Panc1 (cell line): ENCODE measurements at places on chromosomes 4 and X. TPM values are rescaled to one million over a fixed set of nuclear protein-coding genes. Genes with fewer than 3 reads are reported as not detected.

Gene ZFP42
- total RNA-seq: 0.05 TPM

Gene ATOH1
- total RNA-seq: not detected

DNA sequence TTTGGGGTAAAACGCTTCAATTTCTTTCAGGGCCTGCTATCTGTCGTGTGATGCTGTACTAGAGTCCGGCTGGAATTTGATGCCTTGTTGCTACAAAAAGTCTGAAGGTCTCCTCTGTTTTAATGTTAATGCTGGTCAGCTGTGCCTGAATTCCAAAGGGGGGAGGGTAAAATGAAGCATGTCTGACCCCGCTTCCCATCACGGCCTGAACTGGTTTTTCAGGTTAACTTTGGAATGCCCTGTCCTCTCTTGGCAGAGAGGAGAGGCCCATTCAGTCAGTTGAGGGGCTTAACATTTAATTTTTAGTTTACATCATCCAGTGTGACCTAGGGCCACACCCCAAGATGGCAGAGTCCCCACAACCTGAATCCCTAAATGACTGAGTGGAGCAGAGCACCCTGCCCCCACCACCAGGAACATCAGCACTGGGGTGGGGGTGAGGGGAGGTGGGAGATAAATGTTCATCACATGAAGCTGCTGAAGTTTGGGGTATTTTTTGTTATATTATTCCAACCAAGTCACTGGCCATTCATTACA lies 47.9 kb upstream of the GPR78 start:
- no peaks in the 10 kb centered on the region for H3K36me3 ChIP-seq
- H3K4me3 ChIP-seq: no peak overlapping the region
- DNase-seq: no peak
- no peak overlapping the region for H3K27ac ChIP-seq
- H3K4me1 ChIP-seq: no peaks in the 10 kb centered on the region

- H3K27me3 ChIP-seq: no peaks in the 10 kb centered on the region
- H3K27ac ChIP-seq: no peak overlapping the region
- no peak overlapping the region for H3K4me3 ChIP-seq
- no peaks in the 10 kb centered on the region for H3K36me3 ChIP-seq
Measured at GRCh38 chr4:185945906-185946305, 123.0 kb upstream of the TLR3 start.

Gene SSX3
- not detected for total RNA-seq

Gene CYSLTR1
- total RNA-seq: not detected

GRCh38 chr4:28388471-28388870 lies 1527.8 kb downstream of the STIM2 start:
- H3K4me3 ChIP-seq: no peak overlapping the region
- no peak overlapping the region for H3K27ac ChIP-seq
- no peaks in the 10 kb centered on the region for H3K4me1 ChIP-seq

Gene UGT8
- total RNA-seq: 2.1 TPM

DNA sequence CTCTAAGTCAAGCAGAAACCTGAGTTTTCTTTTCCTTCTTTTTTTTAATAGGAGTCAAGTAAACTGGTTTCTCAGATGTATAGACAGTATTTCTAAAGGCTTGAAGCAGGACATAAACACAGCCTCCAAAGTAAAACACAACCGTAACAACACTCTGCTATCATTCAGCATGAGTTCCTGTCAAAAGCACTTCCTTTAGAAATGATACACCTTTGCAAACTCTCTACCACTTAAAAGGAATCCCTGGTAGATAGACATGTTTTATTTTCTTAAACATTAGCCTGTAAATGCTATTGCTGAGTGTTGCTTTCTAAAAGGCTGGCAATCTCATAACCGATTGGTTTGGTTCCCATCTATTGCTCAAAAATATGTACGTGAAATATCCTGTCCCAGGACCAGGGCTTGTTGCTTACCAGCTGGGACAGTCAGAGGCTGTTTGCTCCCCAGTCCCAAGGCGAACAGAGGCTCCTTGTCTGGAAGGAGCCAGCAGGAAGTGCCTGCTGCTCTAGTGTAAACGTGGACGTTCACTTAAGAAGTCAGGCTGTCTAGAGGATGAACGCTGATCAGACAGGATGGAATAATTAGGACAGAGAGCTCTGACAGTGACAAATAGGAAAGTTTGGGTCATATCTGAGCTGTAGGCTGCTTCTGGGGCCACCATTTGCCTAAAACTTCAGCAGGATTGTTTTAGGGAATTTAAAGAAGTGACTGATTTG lies 173.9 kb upstream of the KLF3 start:
- H3K27ac ChIP-seq: no peak overlapping the region
- DNase-seq: no peak
- no peaks in the 10 kb centered on the region for H3K4me1 ChIP-seq
- H3K4me3 ChIP-seq: no peak overlapping the region
- no peaks in the 10 kb centered on the region for H3K36me3 ChIP-seq
- H3K27me3 ChIP-seq: no peaks in the 10 kb centered on the region

DNA sequence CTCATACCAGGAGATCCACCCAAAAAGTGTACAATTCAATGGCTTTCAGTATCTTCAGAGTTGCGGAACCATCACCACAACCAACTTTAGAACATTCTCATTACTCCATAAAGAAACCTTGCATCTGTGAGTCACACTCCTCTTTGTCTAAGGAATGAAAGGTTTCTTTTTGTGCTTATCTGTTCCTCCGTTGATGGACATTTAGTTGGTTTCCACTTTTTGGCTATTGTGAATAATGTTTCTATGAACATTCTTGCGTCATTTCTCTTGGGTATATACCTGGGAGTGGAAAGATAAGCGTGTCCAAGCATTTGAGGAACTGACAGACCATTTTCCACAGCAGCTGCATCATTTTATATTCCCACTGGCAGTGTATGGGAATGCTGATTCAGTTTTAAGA lies 10.6 kb downstream of the FAM184B start:
- no peak overlapping the region for H3K4me3 ChIP-seq
- no peak overlapping the region for H3K27ac ChIP-seq
- DNase-seq: no peak

GRCh38 chrX:63718010-63718694 lies 66.9 kb downstream of the ARHGEF9 start:
- H3K4me3 ChIP-seq: no peak overlapping the region
- no peaks in the 10 kb centered on the region for H3K4me1 ChIP-seq
- no peaks in the 10 kb centered on the region for H3K36me3 ChIP-seq
- H3K27ac ChIP-seq: no peak overlapping the region

DNA sequence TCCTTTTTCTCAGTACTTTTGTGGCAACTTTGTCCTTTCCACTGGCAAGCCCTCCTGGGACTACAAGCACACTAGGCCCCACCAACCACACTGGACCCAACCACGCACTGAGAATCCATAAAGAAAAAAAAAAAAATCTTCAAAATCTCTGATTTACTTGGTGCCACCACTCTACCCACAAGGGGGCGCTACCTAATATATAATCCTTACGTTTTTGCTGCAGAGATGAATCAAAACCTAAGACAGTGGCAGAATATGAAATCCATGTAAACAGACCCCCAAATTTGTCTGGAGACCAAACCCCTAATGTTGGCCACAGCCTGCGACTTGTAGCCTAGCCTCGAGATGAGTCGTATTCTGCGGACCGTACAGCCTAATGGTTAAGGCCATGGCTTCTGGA lies 63.5 kb upstream of the ARHGAP36 start:
- no peak overlapping the region for H3K27ac ChIP-seq
- no peak overlapping the region for H3K4me3 ChIP-seq
- H3K4me1 ChIP-seq: no peaks in the 10 kb centered on the region
- H3K36me3 ChIP-seq: no peaks in the 10 kb centered on the region
- peaks cover 4% of the 10 kb centered on the region; the same call in 1 of the 2 replicates for H3K27me3 ChIP-seq

Gene SAGE1
- total RNA-seq: not detected

DNA sequence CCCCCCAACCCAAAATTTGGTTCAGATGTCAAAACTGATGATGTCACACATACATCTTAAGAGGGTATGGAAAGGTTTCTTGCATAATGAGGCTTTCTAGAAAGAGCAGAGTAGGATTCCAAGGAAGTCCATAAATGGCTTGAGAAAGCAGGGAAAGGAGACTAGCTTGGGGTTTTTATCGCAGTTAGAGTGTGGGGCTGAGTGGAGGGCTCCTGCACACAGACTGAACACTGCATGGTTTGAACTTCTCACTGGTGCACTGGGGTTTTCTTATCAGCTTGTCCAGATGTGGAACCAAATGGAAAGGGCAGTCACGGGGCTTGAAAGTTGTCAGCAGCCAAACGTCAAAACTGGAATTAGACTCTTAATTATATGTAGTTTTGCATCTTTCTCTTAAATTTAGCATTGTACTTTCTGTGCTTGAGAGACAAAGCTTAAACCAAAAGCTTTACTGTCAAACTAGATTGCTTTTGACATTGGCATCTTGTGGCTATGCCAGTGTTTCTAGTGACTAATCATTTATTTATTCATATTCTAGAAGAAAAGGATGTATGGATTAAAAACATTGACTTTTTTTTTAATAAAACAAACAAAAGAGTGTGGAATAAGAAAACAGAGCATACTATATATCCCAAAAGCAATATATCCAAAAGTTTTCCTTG lies 78.3 kb upstream of the STIM2 start:
- no peak overlapping the region for H3K27ac ChIP-seq
- no peaks in the 10 kb centered on the region for H3K27me3 ChIP-seq
- no peaks in the 10 kb centered on the region; the same call in 1 of the 2 replicates for H3K4me1 ChIP-seq
- no peak for DNase-seq

GRCh38 chr4:105472871-105473323 lies 965 bp downstream of the PPA2 start:
- H3K27ac ChIP-seq: peak overlapping the region; percentile 75
- peaks cover 5% of the 10 kb centered on the region; the same call in 1 of the 2 replicates for H3K36me3 ChIP-seq
- no peak for DNase-seq

- no peak overlapping the region for H3K27ac ChIP-seq
- no peaks in the 10 kb centered on the region for H3K4me1 ChIP-seq
- no peak for DNase-seq
- H3K27me3 ChIP-seq: no peaks in the 10 kb centered on the region
Measured at GRCh38 chr4:147773261-147774184, 41.6 kb downstream of the ARHGAP10 start.

- no peaks in the 10 kb centered on the region for H3K4me1 ChIP-seq
- DNase-seq: no peak
- H3K27ac ChIP-seq: no peak overlapping the region
- no peaks in the 10 kb centered on the region for H3K36me3 ChIP-seq
- H3K4me3 ChIP-seq: no peak overlapping the region
Measured at GRCh38 chr4:176217510-176217909, 22.1 kb upstream of the SPATA4 start.

Gene HSD17B13
- total RNA-seq: 0.13 TPM

GRCh38 chr4:178738026-178738425 lies 1295.8 kb upstream of the AGA start:
- H3K27me3 ChIP-seq: no peaks in the 10 kb centered on the region
- no peaks in the 10 kb centered on the region for H3K4me1 ChIP-seq
- DNase-seq: no peak
- no peak overlapping the region for H3K27ac ChIP-seq
- H3K36me3 ChIP-seq: no peaks in the 10 kb centered on the region

- no peak overlapping the region for H3K4me3 ChIP-seq
- no peaks in the 10 kb centered on the region for H3K27me3 ChIP-seq
- DNase-seq: no peak
- H3K27ac ChIP-seq: no peak overlapping the region
- H3K4me1 ChIP-seq: peaks cover 16% of the 10 kb centered on the region
Measured at GRCh38 chr4:2787230-2788100, 5.4 kb upstream of the SH3BP2 start.

Gene IL1RAPL1
- 0.59 TPM for total RNA-seq

GRCh38 chrX:49271341-49271740 lies 1.7 kb downstream of the PPP1R3F start:
- H3K4me1 ChIP-seq: peaks cover 20% of the 10 kb centered on the region
- peak overlapping the region; percentile 61 for H3K4me3 ChIP-seq
- no peaks in the 10 kb centered on the region for H3K27me3 ChIP-seq
- H3K27ac ChIP-seq: peak overlapping the region; percentile 83
- H3K36me3 ChIP-seq: no peaks in the 10 kb centered on the region

- no peaks in the 10 kb centered on the region for H3K36me3 ChIP-seq
- H3K4me3 ChIP-seq: no peak overlapping the region
- DNase-seq: no peak
- no peaks in the 10 kb centered on the region for H3K27me3 ChIP-seq
Measured at GRCh38 chr4:27844376-27844775, 983.7 kb downstream of the STIM2 start.

DNA sequence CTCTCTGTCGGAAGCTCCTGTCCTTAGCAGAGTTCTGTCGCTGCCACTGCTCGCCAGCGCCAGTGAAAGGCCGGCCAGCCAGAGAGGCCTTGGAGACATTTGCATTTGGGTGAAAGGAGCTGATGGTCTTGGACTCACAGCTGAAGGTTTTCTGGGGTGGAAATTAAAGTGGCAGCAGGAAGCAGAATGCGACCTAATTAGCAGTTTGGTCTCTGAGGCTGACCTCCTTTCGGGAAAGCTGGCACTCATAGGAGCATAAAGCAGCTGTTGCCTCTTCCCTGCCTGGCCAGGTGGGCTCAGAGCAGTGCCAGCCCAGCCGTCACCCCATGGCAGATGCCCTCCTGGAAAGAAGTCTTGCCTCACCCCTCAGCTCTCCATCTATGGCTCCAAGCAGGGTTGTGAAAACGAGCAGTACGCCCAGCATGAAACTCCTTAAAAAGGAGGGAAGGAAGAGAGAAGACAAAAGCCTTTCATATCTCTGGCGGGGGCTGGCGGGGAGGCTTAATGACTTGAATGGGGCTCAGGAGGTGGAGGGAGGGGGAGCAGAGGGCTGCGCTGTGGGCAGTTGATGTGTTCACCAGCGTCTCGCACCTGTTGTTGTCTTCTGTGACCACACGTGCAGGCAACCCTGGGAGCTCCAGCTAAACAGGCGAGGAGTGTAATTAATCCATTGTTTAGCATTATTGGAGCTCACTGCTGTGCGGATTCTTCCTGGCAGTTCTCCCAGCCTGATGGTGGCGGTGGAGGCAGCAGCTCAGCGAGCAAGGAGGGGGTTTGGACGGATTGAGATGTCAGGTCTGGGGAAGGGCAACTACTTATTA lies 264.0 kb downstream of the MID1IP1 start:
- H3K4me3 ChIP-seq: no peak overlapping the region
- no peaks in the 10 kb centered on the region for H3K36me3 ChIP-seq
- H3K4me1 ChIP-seq: no peaks in the 10 kb centered on the region

GRCh38 chr4:100098011-100098545 lies 92.2 kb downstream of the DDIT4L start:
- H3K4me3 ChIP-seq: no peak overlapping the region
- H3K4me1 ChIP-seq: no peaks in the 10 kb centered on the region
- H3K36me3 ChIP-seq: no peaks in the 10 kb centered on the region
- no peak overlapping the region for H3K27ac ChIP-seq

GRCh38 chr4:38663090-38663800 lies 754 bp upstream of the KLF3 start:
- H3K4me1 ChIP-seq: peaks cover 23% of the 10 kb centered on the region
- peak overlapping the region; percentile 48 for H3K4me3 ChIP-seq
- peak overlapping the region; percentile 65 for H3K27ac ChIP-seq
- H3K27me3 ChIP-seq: no peaks in the 10 kb centered on the region
- no peak for DNase-seq
- peaks cover 2% of the 10 kb centered on the region; the same call in 1 of the 2 replicates for H3K36me3 ChIP-seq

GRCh38 chr4:39975488-39976089 lies 2.1 kb downstream of the PDS5A start:
- peaks cover 9% of the 10 kb centered on the region for H3K4me1 ChIP-seq
- peaks cover 6% of the 10 kb centered on the region for H3K36me3 ChIP-seq
- DNase-seq: no peak
- peak overlapping the region; percentile 72 for H3K27ac ChIP-seq

- peak within 1 kb of the TSS; percentile 7 for H3K4me3 ChIP-seq
- no peak within 1 kb of the TSS for H3K27ac ChIP-seq
- no peaks in the 10 kb centered on the region for H3K4me1 ChIP-seq
- H3K36me3 ChIP-seq: no peaks in the 10 kb centered on the region; the same call in 1 of the 2 replicates
- no peaks in the 10 kb centered on the region; the same call in 1 of the 2 replicates for H3K27me3 ChIP-seq
- DNase-seq: no peak
Measured at GRCh38 chr4:115113506-115114106, at the start of gene NDST4. NDST4 (minus strand) TSS chr4:115113620; CDS start chr4:115077036, 36,584 bp downstream.
